ENCODE measurements at places on chromosomes 2 and 18.
A peak's percentile ranks its signal among the peaks of the same experiment; 100 is the strongest.

DNA sequence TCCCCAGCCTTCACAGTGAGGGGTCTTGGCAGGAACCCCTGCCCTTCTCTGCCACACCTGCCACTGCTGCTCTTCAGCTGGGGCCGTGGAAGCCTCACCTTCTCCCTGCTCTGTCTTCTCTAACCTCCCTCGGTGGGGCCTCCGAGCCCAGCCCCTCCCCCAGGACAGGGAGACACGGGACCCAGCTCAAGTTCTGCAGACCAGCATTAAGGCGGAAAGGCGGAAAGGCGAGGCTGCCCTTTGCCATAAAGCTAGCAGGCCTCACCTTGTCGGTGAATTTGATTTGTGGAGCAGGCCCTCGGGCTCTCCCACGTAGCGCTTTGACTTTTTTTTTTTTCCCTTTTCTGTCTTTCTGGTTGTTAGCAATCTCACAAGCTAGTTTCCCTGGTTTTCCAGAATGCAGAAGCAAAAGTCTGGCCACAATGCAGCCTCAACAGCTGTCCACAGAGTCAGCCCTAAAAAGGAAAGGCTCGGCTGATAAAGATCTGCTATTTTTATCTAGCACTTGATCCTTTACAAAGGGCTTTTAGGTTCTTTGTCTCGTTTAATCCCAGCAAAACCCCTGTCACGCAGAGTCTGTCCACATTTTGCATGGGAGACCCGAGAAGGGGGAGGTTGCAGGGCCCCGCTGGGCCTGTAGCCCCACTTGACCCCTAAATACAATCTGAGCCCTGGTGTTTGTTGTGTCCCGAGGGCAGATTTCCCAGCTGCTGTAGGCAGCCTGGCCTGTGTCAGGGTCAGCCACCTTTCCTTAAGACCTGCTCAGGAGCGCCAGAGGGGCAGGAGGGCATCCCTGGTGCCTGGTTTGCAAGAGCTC is 6.0 kb downstream of the ITM2C start:
- no peak for DNase-seq

DNA sequence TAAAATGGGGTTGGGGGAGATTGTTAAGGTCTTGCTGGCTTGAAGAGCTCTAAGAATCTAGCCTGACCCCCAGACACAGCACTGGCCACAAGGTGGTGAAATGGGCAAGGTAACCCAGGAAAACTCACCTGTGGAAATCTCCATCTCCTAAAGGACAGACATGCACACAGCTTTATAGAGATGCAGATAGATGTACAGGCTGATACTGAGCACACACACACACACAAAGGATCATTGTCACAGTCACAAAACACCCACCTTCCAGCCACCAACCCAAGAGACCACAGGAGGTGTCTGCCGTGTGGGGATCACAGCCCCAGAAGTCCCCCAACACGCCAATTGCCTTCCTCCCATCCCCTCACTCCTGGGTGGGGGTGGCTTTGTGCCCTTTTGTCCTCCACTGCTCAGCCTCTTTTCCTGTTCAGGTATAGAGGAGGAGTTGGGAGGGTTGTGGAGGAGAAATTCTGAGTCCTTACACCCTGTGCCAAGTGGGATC is 3.2 kb upstream of the CYP26B1 start:
- peak; percentile 3 for DNase-seq

GRCh38 chr2:19256121-19256601 is 102.3 kb downstream of the OSR1 start:
- no peak for DNase-seq

- no peak for DNase-seq
Observed at GRCh38 chr18:76679945-76680344, 142.4 kb upstream of the ZNF236 start.

DNA sequence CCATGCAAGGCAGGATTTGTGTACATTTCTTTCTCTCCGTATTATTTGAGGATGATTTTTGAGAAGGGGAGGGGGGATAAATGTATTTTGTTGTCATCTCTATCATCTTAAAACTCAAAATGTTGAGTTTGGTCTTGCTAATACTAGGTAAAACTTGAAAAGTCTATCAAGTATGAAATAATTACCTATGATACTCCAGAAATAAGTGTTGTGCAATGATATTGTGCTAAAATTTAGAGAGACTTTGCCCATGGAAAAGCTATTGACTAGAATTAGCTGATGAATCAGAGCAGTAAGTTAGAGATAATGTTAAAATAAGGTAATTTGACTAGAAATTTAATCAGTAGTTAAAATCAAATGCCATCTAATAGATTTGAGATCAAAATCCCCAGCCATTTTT is 323.9 kb downstream of the AGPS start:
- no peak for DNase-seq
